ENCODE measurements at places on chromosomes 4 and X.

GRCh38 chr4:16607241-16608066 lies 291.0 kb downstream of the LDB2 start:
- DNase-seq, result no peak

GRCh38 chr4:152579107-152579764 lies 43.3 kb upstream of the FBXW7 start:
- DNase-seq, result no peak

- DNase-seq, result no peak
These were observed 14.9 kb downstream of the ABCG2 start for GRCh38 chr4:88143504-88143903.

DNA sequence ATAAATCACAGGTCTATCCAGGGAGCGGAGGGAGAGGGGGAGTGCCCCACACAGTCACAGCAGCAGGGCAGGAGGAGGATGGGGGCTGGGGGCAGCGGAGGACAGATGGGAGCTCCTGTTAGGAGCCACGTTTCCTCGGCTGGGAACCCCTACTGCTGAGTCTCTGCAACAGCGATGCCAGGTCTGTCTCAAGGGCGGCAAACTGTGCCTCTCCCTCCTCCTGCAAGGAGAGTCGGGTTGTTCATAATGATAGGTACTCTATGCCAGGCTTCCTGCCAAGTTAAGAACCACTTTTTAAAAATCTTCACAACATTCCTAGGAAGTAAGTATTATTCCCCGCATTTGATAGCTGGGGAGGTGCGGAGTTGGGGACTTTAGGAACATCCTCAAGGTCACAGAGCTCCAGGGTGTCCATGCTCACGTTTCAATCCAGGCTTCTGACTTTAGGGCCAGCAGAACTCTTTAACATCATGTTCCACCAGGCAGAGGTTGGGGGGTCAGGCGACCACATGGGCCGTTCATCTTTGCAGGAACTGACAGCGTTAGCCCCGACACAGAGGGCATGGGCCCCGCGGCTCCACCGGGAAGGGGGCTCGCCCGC lies 98.3 kb upstream of the MAML3 start:
- DNase-seq, result no peak
